ENCODE measurements at places on chromosomes 12 and 14.

DNA sequence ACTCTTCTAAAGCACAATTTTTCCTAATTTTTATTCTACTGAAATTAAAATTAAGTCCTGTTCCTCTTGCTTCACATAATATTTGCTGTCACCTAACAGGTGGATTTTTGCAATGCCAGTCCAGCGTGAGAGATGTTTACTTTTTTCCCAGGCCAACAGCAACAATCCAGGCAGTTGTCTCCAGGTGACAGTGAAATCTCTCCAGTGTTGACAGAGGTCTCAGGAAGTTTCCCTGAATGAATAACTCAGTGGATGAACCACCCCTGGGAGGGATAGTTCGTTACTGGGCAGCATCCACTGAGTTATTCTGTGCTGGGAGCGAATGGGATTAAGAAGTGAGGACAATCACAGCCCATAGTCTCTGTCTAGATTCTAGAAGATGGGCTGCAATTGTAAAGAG lies 7.1 kb upstream of the NT5DC3 start:
- DNase-seq, result no peak

DNA sequence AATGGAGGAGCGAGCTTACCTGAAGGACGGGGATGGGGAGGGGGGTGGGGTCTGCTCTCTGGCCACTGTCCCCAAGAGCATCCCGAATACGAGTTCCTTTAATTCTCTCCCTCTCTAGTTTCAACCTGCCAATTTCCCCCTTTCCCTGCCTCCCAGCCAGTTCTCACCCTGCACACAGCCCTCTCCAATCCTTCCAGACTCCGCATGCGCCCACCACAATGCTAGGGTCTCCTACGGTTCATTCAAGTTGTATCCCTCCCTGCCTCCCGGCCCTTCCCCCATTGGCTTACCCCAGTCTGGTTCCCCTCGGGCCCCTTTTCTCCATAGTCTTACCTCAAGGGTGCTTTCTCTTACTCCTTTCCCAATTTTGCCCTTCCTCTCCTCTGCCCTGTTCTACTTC lies 708 bp upstream of the IGFBP6 start:
- DNase-seq, result no peak

GRCh38 chr12:84757978-84758377 lies 154.6 kb downstream of the SLC6A15 start:
- no peak for DNase-seq

DNA sequence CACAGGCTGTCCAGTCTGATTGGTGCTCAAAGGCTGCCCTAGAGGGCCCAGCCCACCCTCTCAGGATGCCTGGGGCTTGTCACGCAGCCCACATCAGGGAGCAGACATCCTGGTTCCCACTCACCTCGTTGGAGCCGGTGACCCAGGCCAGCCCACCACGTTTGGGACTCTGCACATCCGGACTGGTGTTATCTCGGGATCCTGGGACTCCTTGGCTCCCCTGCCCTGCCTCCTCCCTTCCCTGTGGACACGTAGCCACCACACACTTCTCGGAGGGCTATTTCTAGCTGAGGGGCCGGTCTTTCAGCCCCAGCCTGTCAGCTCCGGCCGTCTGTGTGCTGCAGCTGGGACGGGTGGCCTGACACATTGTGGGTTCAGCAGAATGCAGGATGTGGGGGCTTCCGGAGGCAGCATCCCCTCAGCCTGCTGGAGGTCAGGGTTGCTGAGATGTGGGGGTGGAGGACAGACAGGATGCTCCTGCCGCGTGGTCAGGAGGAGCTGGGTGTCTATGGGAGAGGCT lies 12.8 kb upstream of the FGF23 start:
- no peak for DNase-seq

GRCh38 chr14:49306152-49306751 lies 279.9 kb downstream of the RPS29 start:
- DNase-seq, result no peak

DNA sequence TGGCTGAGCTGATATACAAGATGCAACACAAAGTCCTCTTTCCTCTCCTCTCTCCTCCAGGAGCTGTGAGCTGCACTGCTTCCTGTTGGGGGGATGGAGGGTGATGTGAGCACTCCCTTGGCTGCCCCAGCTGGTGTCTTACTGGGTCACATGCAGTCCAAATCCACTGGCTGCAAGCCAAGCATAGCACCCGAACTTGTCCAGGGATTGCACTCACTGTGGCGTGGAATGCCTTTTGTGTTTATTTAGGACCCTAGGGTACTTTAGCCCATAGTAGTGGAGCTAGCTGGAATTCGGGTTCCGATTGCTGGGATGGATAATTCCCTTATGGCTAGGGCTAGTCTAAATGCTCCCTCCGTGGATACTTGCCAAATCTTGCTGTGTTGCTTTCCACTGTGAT lies 424.9 kb upstream of the SYT1 start:
- no peak for DNase-seq

GRCh38 chr14:83473416-83474235 lies 1940.0 kb upstream of the SEL1L start:
- no peak for DNase-seq

GRCh38 chr14:50318031-50318626 lies 6.0 kb downstream of the DMAC2L start:
- no peak for DNase-seq

DNA sequence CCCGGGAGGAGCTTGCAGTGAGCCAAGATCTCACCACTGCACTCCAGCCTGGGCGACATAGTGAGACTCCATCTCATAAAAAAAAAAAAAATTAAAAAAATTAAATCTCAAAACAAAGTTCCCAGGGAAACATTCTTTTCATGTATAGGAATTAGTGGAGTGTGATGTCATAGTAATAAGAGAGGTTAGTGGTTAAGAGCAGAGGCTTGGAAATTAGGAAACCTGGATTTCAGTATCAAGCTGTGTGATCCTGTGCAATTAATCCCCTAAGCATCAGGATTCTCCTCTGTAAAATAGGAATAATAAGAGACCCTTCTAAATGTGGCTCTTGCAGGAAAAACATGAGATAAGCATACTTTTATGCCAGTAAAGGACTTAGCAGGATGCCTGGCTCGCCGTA lies 3.1 kb upstream of the TXNRD1 start:
- no peak for DNase-seq

- DNase-seq, result no peak
Measured at GRCh38 chr14:64198486-64198885, 95.7 kb downstream of the ESR2 start.

DNA sequence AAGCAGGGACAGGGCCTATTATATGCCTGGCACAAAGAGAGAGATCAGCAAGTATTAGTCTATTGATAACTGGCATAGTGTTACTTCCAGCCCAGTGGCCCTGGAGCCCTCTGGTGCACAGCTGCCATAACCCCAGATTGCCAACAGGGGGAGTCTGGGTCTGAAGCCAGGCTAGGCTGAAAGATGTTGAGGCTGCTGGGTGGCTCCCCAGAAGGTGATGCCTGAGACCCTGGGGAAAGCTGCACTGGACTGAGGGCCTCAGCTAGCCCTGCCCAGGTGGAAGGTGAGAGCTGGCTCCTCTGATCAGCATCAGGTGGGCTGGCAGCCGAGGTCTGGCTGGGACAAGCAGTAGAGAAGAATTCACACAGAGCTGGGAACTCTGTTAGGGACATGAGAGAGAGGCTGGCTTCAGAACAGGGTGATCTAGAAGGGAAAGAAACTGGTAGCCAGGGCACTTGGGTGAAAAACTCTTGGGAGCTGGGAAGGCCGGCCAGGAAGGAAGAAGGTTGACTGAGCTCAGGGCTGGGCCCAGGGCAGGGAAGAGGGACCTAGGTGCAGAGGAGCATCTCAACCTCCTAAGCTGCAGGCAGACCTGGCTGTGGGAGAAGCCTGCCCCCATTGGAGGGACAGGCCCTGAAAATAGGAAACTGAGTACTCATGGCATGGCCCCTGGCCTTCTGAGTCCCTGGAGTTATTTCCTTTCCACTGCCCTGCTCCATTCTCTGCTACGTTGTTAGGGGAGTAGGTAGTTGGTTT lies 3.9 kb downstream of the GZMH start:
- DNase-seq, result peak; percentile 67

DNA sequence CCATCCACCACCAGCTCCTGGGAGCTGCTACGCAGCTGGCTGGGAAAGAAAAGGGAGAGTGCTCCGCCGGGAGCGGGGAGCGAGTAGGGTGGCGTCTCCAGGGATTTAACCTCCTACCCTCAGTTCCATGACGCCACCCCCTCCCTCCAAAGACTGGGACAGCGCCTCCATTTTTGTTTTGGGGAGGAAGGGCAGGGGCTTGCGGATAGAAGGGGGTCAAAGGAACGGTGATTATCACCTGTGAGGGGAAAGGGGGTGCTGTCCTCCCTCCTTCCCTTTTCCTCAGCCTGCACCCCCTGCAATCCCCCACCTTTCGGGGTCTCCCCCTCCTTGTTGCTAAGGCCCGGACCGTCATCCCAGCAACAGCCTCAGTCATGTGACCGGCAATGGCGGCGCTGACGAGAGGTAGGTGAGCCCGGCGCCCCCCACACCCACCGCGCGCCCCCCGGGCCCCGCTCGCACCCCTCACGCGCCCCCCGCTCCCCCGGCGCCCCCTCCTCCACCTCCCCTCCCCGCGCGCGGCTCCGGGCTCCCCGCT lies at the start of gene DTX3:
Gene DTX3, plus strand, starts transcription at position 371 of the 538 bp plus-strand sequence. CDS start 1,694 bp downstream, outside the sequence.
- DNase-seq, result no peak

GRCh38 chr14:100071545-100071944 lies 6.3 kb downstream of the EVL start:
- DNase-seq, result no peak

- no peak for DNase-seq
Measured at GRCh38 chr12:19121449-19122018, 8.0 kb upstream of the PLEKHA5 start.

DNA sequence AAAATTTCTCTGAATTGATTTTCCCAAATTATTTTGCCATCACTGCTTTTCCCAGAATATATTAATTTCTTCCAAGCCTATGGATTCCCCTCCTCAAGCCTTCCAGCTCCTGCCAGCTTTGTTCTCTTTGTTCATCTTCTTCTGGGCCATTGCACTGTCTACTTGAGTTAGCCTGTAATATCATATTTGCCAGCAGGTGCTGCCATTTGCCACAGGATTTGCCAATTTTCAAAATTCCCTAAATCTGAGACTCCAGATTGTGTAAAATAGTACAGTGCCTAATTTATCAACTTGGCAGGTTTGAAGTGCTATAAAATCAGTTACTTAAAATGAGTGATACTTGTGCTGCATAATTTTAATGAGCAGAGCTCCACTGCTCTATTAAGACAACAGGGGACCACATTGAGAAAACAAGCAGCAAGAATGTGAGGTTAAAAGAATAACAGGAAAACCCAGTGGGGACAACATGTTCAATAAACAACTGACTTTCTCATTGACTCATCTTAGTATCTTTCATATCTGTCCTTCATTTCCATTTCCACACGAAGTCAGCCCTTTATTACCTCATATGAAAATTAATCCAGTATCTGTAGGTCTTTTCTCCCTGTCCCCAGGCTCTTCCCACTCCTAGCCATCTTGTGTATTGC lies 84.6 kb upstream of the CCDC196 start:
- DNase-seq, result no peak

- no peak for DNase-seq
Measured at GRCh38 chr12:40833818-40834217, 141.6 kb downstream of the CNTN1 start.

DNA sequence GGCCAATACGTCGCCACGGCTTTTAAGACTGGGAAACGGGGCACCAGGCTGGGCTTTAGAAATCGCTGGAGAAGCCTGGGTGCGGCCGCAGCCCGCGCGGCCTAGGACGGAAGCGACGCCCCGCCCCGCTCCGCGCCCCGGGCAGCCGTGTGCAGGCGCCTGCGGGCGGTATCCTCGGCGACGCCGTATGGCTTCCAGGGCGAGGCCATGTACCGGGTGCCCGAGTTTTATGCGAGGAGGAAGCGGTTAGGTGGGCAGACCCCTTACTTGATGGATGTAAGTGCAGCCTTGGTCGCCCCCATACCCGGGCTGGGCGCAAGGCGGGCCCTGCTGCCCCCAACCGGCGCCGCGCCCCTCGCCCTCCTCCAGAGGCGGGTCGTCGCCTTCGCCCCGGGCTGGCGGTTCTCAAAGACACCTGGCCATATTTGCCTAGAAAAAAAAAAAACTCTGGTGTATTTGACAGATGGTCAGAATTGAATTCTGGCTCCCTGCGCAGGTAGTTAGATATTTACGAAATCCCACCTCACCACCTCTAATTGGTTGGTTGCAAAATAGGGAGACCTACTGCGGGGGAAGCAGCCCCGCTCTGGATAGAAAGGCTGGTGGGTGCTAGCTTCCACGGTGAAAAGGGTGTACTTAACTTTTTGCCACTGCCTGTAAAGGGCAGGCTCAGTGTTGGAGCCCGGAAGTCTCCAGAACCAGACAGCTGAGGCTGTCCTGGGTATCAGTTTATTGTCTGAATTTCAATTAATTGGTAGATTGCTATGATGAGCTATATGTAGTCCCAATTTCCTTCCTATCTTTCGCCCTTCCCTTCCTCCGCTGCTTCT lies at the start of gene PPP1R36:
Gene PPP1R36, plus strand, starts transcription at position 171 of the 830 bp plus-strand sequence. Its CDS starts 37 bp downstream, at position 208.
- DNase-seq, result no peak

DNA sequence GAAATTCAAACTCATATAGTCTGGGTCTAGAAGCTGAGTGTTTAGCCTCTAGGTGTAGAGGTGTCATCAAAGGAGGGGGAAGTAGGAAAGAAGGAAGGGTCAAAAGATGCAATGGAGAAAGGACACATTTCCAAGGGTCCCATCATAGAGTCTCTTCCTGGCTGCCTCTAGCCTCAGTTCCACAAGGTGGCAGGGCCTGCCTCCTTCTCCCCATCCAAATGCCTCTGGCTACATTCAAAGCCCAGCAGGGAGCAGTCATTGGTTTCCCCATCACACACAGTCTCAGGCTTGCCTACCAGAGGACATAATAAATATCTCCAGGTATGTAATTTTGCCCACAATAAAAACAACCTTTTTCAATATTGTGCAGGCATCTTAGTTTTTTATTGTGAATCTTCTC lies 2.1 kb upstream of the CCT2 start:
- no peak for DNase-seq

- DNase-seq, result no peak
Measured at GRCh38 chr12:130161261-130162243, 712 bp upstream of the FZD10 start.

DNA sequence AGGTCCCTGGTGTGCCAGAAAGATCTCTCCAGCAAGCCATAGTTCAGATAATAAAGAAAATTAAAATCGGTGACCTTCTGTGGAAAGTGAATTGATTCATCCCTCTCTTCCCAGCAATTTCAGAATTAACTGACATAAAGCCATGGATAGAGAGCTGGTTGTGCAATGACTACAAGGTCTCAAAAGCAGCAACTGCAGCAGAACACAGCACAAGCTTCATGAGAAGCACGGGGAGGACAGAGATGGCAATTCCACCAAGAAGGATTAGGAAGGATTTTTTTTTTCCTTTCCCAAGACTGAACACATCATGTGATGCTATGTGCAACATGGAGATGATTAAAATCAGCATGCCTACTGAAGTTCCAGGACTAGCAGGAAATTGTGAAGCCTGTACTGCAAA lies 154.9 kb upstream of the PLEKHG7 start:
- no peak for DNase-seq

DNA sequence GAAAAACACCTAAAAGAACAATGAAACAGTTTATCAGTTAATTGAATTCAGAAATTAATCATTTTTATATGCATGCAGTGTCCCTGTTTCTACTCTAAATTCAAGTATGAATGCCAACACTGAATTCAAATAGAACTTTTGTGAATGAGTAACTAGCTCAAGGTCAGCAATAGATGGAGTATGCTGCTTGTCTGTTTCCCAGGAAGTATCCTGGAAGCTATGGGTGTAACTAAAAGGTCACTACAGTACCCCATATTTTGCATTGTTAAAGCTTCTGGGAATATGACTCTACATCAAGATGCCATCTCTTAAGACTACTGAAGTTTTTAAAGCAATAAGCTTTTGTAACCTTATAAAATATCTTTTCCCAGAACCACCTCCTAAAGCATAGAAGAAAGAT lies 681.4 kb upstream of the FBXO33 start:
- DNase-seq, result no peak

GRCh38 chr12:53493610-53494391 lies 5.5 kb downstream of the MAP3K12 start:
- no peak for DNase-seq
